Stimulated activated CD8-positive, alpha-beta memory T cell treated with anti-CD3 and anti-CD28 coated beads, Interleukin-15, amount 100 ng/mL, for 1 hour (primary cell): ENCODE measurements at places on chromosomes 4 and X.

DNA sequence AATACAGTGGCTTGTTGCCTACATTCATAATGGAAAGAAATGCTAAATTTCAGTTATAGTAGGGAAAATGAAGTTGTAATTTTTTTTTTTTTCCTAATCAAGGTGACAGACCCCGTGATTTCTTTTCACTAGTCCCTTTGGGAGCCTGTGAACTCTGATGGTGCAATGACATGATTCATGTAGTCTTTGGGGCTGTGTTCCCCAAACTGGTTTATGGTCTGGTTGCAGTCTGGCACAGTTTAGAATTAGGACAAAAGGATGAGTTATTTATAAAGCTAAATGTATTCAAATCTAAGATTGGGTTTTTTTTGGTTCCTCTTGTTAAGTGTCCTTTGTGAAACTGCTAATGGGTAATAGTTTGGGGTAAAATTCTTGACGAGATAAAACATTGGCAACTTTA lies 66.0 kb downstream of the REPS2 start:
- DNase-seq, result no peak

DNA sequence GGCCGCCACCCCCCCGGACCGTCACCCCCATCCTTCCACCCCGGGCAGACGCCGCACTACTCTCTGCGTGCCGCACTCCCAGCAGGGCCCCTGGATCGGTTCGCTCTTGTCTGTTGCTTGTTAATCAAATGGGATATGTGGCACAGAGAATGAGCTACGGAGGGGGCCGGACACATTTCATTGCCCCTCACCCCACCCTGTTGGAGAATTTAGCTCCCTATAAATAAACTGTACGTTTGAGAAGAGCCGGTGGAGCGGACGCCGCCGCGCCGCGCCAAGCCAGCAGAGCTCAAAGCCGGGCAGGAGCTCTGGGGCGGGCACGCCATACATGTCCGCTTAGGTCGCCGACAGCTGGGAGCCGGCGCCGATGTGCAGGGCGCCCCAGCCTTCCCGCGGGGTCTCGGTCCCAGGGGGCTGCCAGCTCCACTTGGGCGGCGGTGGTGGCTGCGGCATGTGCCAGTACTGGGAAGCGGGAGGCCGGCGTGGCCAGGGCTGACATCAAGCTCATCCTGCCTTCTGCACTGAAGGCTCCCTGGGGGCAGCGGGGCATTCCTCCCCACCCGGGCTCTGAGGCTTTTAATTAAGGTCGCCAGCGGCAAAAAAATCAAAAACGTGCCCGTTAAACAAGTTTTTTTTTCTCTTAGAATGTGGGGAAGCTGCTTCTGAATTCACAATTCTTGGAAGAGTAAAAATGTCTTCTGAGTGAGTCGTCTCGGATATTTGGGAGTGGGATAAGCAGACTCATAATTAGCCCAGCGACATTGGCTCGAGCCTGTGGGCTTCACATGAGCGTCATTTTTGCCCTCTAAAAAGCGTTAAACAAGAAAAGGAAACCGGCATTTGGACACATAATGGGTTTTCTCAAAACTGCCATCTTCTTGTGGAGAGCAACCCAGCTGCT lies 1.1 kb upstream of the PCDH19 start:
- no peak for DNase-seq

DNA sequence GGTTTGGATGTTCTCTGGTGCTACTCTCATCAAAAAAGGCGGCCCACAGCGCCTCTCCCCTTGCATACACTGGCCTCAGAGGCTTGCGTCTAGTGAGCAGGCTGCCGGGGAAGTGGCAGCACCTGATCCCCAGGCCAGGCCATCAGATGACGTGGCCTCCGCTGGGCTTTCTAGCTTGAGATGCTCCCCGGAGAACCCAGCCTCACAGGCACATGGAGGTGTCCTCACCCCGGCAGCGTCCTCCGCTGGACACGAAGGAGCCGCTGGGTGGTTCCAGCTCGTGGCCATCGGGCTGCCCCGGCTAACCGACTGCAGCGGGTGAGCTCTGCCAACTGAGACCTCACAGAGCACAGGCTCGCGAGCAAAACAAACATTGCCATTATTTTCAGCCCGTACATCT lies 12.8 kb downstream of the IRAK1 start:
- DNase-seq, result no peak

DNA sequence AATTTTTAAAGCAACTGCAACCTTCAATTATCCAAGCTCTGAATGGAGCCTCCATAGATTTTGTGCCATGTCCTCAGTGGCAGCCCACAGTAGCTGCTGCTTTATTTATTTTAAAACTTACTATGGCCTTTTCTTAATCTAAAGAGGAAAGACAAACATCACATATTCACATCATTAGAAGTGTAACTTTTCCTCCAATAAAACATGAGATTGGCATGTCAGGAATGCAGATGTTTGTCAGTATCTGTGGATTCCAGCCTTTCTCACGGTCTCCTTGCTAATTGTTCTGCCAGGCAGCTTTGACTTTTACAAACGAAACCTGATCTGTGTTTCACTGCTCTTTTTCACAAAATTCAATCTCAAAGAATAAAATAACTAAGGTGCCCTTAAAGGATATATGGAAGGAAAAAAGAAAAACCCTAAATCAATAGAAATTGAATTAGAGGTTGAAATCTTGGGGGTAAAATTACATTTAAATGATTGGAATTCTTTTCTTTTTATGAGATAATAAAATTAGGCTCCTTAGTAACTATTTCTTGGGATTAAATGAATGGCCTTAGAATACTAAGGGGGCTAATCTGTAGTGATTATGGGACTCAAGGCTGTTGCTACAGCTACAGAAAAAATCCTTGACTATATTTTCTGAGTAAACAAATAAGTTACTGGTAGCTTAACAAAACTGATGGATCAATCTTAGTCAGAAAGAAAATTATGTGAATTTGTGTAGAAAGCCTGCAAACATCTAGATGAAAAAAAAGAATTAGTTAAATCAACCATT lies 151.3 kb downstream of the RTL9 start:
- no peak for DNase-seq

GRCh38 chr4:21879187-21879586 lies 69.4 kb downstream of the KCNIP4 start:
- DNase-seq, result no peak

DNA sequence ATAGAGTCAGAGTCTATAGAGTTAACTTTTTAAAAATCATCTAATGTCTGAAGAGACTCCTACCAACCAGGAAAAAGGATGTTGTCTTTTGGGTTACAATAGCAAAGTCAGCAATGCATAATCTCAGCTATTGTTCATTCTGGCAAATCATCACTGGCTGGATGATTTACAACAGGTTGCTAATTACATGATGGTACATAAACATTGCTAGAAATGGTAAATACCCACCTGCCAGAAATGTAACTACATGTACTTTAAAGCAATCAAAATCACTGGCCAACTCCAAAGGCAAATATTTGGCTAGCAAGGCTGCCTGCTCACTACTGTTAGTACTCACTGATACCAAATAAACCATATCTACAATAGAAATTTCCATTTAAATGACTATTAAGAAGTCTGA lies 91.1 kb downstream of the PPP3CA start:
- DNase-seq, result no peak

GRCh38 chr4:24768604-24769003 lies 26.8 kb upstream of the SOD3 start:
- no peak for DNase-seq
